ENCODE measurements at places on chromosomes 11 and 22.

GRCh38 chr11:24132471-24132870, 364.4 kb upstream of the LUZP2 start:
- DNase-seq, result no peak

GRCh38 chr11:17076517-17077239, 789 bp downstream of the RPS13 start:
- DNase-seq, result no peak

- DNase-seq, result peak; percentile 78
Measured at GRCh38 chr22:46007003-46007847, 30.3 kb upstream of the WNT7B start.

DNA sequence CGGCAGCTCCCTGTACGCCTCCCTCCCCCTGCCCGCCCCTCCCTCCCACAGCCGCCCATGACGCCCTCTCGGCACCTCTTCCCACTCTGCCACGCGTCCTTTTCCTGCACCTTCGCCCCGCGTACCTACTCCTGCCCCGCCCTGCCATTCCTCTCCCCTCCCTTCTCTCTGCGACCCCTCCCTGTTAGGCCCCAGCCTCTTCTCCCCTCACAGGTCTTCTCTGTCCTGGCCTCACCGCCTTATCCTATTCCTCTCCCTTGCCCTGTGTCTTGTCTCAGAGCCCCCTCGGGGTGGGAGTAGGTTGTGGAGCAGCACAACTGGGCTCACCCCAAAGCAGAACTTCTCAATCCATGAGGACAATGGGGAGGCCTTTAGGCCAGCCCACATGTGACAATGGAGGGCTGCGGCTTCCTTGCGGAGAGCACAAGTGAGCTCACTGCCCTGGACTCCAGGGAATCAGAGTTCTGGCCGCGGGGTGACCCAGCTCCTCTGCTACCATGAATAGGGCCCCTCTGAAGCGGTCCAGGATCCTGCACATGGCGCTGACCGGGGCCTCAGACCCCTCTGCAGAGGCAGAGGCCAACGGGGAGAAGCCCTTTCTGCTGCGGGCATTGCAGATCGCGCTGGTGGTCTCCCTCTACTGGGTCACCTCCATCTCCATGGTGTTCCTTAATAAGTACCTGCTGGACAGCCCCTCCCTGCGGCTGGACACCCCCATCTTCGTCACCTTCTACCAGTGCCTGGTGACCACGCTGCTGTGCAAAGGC, 539 bp downstream of the SLC35C1 start:
- DNase-seq, result peak; percentile 40

DNA sequence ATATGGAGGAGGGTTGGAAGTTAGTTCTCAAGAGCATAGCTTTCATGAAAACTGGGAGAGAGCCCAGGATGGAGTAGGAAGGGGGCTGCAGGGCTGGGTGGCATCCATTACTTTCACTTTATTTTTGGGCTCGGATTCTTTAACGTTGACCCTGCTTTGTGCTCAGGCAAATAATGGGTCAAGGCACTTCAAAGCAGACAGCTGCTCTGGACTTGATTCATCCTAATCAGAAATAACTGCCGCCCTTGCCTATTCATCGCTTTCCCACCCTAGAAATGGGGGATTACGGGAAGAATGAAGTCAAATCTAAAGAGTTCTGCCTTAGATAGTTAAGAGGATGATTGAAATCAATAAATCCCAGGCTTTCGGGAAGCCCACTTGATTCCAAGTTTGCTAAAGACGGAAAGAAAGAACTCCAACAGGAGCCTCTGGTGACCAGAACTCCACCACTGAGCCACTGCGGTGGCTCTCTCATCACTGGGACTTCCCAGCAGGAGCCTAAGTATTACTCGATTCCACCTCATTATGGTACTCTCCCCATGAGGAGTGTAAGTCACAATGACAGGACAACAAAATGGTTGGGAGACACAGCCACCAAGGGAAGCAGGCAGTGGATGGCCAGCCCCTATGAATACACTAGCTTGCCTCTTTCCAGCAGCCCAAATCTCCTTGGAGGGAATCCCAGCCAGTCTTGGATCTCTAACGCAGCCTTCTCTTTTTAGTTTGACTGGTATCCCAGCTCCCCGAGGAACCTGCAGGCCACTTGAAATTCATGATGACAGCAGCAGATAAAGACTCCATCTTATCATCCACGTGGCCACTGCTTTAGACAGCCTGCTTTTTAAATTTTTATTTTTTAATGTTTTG, 815.5 kb downstream of the NTM start:
- no peak for DNase-seq

DNA sequence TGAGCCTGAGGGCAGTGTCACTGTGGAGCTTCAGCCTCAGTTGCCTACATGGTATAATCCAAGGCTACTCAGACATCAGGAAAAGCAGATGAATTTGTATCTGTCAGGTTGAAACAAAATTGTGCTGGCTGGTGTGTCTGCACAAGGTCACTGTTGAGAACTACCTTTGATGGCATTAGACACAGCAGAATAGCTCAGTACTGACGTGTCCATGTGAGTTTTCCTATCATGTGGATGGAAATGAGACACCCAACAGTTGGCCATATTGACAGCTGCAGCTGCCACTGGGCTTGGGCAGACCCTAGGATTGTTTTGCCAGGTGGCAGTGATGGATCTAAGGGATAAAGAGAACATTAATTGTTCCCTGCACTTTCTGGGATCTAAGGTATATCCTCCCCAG, 15.8 kb downstream of the CCDC134 start:
- DNase-seq, result no peak

GRCh38 chr11:128628686-128629085, 41.3 kb upstream of the ETS1 start:
- no peak for DNase-seq

DNA sequence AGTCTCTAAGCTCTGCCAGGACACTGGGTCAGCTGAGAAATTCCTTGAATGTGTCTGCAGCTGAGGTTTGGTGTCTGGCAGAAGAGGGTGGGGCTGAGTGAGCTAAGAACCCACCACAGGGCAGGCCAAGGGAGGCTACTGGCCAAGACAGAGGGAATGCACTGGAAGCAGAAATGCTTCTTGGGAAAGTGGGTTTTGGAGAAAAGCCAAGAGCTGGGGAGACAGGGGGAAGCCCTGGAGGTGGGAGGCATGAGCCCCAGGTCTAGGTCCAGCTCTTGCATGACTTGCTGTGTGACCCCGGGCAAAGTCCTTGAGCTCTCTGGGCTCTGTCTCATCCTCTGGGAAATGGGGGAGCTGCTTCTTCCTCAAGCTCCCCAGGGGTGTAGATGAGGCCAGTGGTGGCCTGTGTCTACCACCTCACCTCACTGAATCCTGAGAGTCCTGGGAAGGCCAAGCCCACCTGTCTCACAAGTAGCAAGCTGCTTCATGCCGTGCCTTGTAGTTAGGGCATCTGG, 2.3 kb downstream of the MMP11 start:
- no peak for DNase-seq

GRCh38 chr11:116962108-116962507, 124.7 kb upstream of the APOA1 start:
- no peak for DNase-seq

DNA sequence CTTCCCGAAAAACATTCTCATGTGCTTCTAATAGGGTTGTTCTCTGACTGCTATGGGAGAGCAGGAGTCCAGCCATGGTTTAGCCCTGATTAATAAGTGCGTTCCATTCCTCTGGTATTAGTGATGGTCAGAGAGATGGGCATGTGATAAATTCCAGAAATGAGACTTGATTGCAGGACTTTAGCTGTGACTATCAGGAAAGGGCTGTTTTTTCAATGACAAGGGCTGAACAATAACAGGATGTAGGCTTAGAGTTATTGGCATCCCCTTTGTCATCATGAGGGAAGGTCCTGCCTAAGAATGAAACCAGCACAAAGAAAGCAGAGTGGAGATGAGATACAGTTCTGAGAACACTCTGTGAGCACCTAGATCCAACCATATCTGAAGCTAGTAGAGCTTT, 494.6 kb downstream of the MIAT start:
- DNase-seq, result no peak

- no peak for DNase-seq
Measured at GRCh38 chr22:47190957-47191670, 428.7 kb downstream of the TBC1D22A start.

GRCh38 chr11:47357985-47358730, 5.7 kb upstream of the MYBPC3 start:
- DNase-seq, result no peak

DNA sequence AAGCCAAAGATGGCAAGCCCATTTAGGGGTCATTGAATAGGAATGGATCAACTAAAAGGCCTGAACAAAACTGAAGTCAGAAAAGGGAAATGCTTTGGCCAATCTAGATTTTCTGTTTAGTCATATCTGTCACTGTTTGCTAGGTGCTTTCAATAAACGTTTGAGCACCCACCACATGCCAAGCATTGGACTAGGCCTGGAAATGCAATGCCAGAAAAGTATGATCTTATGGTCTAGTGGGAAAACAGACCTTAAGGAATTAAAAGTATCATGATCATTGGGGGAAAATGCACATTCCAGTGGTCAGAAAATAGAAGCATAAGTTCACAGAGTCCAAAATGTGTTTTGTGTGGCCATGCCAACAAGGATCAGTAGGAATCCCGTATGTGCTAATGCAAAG, 76.8 kb upstream of the BIRC3 start:
- DNase-seq, result no peak

GRCh38 chr22:33687464-33687863, 232.8 kb downstream of the LARGE1 start:
- no peak for DNase-seq

GRCh38 chr11:73597336-73597955, 466 bp downstream of the FAM168A start:
- no peak for DNase-seq

- DNase-seq, result no peak
Measured at GRCh38 chr22:22520020-22520656, at the start of gene ZNF280A. TSS of gene ZNF280A (minus strand) at chr22:22520270. CDS start at chr22:22515630, 4,640 bp downstream.

- no peak for DNase-seq
Measured at GRCh38 chr11:121508449-121508848, 55.7 kb upstream of the SORL1-AS1 start.

DNA sequence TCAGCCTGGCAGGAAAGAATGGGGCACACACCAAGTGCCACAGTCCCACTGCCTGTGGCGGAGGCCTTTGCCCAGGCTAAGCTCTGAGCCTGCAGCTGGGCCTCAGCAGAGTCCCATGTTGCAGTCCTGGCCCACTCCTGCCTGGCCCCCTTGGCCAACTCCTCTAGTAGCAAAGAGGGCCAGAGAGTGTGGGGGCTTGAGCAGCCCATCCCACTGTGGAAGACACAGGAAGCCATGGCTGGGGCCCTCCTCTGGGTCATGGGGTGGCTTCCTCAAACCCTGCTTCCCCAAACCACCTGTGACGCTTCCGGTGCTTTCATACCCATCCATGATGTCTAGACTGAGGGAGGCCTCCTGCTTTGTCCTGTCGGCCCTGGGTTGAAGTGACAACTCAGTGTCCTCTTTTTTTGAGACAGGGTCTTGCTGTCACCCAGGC, 5.8 kb downstream of the RPS19BP1 start:
- DNase-seq, result no peak

DNA sequence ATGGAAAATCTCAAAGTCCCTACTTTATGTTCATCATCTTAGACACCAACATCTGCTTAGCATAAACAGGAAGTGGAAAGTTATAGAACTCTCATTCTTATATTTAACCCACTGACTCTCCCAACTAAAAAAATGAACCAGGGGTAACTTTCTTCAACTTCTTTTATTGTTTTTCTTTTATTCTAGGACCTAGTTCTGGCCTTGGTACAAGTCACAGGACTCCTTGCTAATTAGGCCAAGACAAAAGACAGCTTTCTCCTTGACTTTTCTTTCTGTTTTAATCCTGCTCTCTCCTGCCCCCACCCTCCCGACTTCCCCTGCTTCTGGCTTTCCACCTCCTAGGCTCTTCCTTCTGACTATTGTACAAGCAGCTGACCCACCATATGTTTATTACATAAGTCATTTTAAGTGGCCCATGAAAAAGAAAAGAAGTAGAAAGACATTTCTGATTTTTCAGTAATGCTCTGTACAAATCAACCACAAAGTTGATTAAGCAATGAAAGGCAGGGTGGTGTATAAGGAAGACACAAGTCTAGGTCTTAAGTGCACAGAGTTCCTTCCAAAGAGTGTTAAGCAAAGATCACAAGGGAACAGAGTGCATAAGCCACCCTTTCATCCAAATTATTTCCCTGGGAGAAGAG, 18.3 kb downstream of the JAML start:
- DNase-seq, result no peak

GRCh38 chr11:68688881-68689280, 4.5 kb downstream of the GAL start:
- no peak for DNase-seq

- no peak for DNase-seq
Measured at GRCh38 chr11:87007963-87008362, 29.8 kb upstream of the TMEM135 start.

- DNase-seq, result peak; percentile 69
Measured at GRCh38 chr11:35617687-35618496, at the start of gene FJX1. TSS of gene FJX1 (plus strand) at chr11:35618460. CDS start at chr11:35618637, 177 bp downstream.

- no peak for DNase-seq
Measured at GRCh38 chr22:45866646-45867117, 110.3 kb downstream of the WNT7B start.

DNA sequence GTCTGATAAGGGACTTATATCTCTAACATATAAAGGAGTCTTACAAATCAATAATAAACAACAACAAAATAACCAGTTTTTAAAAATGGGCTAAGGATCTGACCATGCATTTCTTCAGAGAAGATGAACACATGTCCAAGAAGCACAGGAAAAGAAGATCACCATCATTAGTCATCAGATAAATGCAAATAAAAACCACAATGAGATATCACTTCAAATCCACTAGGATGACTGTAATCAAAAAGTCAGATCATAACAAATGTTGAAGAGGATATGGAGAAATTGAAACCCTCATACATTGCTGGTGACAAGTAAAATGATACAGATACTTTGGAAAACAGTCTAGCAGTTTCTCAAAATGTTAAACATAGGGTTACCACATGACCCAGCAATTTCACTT, 61.2 kb upstream of the MYOD1 start:
- no peak for DNase-seq

GRCh38 chr11:76889411-76889975, 28.8 kb downstream of the ACER3 start:
- no peak for DNase-seq

DNA sequence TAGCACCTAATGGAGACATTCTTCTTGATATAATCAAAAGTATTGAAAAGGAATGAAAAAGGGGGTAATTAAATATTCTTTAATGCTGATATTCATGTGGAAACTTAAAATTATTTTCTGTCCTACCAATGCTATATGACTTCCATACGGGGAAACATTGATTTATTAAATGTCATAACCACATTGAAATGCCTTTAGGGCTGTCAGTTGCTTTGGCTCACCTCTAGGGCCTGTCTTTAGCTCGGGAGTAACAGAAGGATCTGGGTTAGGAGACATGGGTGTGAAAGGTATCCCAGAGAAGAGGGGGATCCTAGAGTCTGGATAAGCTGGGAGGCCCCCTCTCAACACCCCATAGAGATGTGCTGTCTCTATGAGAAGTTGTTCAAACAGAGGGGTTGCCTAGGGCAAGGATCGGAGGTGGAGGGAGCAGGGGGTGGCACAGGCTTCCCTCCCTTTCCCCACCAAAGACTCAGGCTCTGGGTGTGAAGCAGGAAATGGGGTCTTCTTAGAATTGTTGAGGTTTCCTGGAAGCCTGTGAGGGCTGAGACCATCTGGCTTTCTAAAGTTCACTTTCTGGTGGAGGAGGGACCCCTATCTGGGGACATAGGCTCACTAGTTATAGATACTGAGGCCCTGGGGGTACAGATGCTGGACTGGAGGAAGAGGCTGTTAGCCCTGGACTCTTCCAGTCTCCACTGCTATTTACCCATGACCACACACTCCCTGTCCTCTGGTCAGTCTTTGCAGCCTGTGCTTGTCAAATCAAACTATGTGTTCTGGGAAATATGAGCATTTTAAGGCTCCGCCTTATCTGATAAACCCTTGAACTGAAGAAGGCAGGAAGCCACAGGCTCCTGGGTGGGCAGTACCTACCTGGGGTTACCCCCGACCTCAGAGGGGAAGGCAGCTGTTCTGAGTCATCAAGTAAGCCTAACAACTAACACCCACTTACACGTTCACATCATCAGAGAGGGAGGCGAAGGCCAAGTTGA, 55.8 kb upstream of the RRAS2 start:
- no peak for DNase-seq

Data from uterus (tissue), 4 donors.